ENCODE measurements at places on chromosomes 11 and 22. TPM values are rescaled to one million over a fixed set of nuclear protein-coding genes. Genes with fewer than 3 reads are reported as not detected.

POU2AF2 gene
- not detected for total RNA-seq

GLYATL1 gene
- total RNA-seq: not detected

OR51M1 gene
- total RNA-seq: not detected

LSP1 gene
- 600 TPM for total RNA-seq

GAS2L1 gene
- total RNA-seq: 3.0 TPM

TBX1 gene
- 0.36 TPM for total RNA-seq

TEX54 gene
- total RNA-seq: 0.77 TPM

OR4D5 gene
- not detected for total RNA-seq

TNNT3 gene
- 4.9 TPM for total RNA-seq

HBG1 gene
- total RNA-seq: not detected

F2 gene
- 0.20 TPM for total RNA-seq

SCGB1D2 gene
- not detected for total RNA-seq

EFCAB6 gene
- total RNA-seq: 0.20 TPM

PLXNB2 gene
- total RNA-seq: 10.1 TPM

MS4A12 gene
- not detected for total RNA-seq

FGF3 gene
- total RNA-seq: not detected

SCGB2A2 gene
- total RNA-seq: not detected

PLA2G3 gene
- total RNA-seq: not detected

RFPL3 gene
- total RNA-seq: not detected

CHRNA10 gene
- 3.7 TPM for total RNA-seq

CBLIF gene
- not detected for total RNA-seq

FBLN1 gene
- not detected for total RNA-seq

ACR gene
- total RNA-seq: not detected

TBX10 gene
- total RNA-seq: not detected

DSCAML1 gene
- total RNA-seq: 0.05 TPM

SLC6A5 gene
- not detected for total RNA-seq

NAA40 gene
- 36.9 TPM for total RNA-seq

Data from T-helper 2 cell treated with Interferon-gamma antibody and Interleukin-4, amounts not matched to agents 100 ng/mL and 5 ng/mL, for 36 hours (primary cell).